ENCODE measurements at places on chromosomes 1 and 21.

- no peak for DNase-seq
Observed at GRCh38 chr1:201460814-201461644, 8.0 kb downstream of the PHLDA3 start.

GRCh38 chr21:24759348-24760075 lies 847.8 kb downstream of the MRPL39 start:
- no peak for DNase-seq

DNA sequence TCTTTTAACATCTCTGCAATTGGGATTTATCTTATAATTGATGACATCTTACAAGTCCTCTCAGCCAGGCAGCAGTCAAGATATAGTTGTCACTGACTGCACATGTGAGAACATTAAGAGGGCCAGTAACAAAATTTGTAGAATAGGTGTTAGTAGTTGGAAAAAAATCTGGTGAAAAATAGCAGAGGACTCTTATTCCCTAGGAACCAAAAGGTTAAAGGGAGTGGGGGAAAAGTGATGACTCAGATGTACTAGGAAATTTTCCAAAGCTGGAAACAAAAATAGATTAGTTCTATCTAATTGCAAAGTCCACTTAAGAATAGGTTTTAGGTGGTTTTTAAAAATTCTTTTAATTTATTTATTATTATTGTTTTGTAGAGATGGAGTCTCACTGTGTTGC lies 3.6 kb downstream of the NUP210L start:
- no peak for DNase-seq

DNA sequence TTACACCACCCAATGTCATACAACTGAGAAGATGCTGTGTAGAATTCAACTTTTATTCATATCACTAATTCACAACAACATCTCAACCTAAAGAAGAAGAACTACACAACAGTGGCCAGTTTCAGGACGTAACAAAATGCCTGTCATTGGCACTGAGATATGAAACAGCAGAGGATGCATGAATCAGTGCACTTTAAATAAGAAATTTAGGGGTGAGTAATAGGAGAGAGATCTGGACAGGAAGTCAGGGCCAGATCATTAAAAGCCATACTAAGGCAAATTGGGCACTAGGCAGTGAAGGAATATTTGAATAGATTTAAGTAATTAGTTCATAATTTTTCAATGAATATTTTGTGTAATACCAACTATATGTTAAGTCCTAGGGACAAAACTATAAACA lies 510.5 kb downstream of the PLPP3 start:
- no peak for DNase-seq

GRCh38 chr1:167782946-167783345 lies 61.2 kb downstream of the MPZL1 start:
- no peak for DNase-seq

GRCh38 chr1:167799747-167800146 lies 78.0 kb downstream of the MPZL1 start:
- no peak for DNase-seq
